ENCODE measurements at places on chromosomes 5 and 9.

- H3K27me3 ChIP-seq, result no peaks in the 10 kb centered on the region
- no peaks in the 10 kb centered on the region for H3K36me3 ChIP-seq
- no peak overlapping the region for H3K4me3 ChIP-seq
- H3K4me1 ChIP-seq, result peaks cover 7% of the 10 kb centered on the region
Observed at GRCh38 chr9:81729135-81729534, 39.8 kb upstream of the TLE1 start.

GRCh38 chr5:8394965-8395364, 526.0 kb downstream of the MTRR start:
- H3K4me3 ChIP-seq, result no peak overlapping the region
- H3K4me1 ChIP-seq, result no peaks in the 10 kb centered on the region

- DNase-seq, result no peak
- H3K27ac ChIP-seq, result no peak overlapping the region
- no peaks in the 10 kb centered on the region for H3K27me3 ChIP-seq
- H3K4me1 ChIP-seq, result no peaks in the 10 kb centered on the region
- no peaks in the 10 kb centered on the region for H3K36me3 ChIP-seq
Observed at GRCh38 chr5:80318212-80318611, 1.6 kb upstream of the SPZ1 start.

GRCh38 chr5:132109494-132110053, 36.0 kb downstream of the CSF2 start:
- no peaks in the 10 kb centered on the region for H3K27me3 ChIP-seq
- no peak overlapping the region for H3K27ac ChIP-seq
- H3K4me1 ChIP-seq, result no peaks in the 10 kb centered on the region
- no peak overlapping the region for H3K4me3 ChIP-seq
- DNase-seq, result no peak
- H3K36me3 ChIP-seq, result no peaks in the 10 kb centered on the region

DNA sequence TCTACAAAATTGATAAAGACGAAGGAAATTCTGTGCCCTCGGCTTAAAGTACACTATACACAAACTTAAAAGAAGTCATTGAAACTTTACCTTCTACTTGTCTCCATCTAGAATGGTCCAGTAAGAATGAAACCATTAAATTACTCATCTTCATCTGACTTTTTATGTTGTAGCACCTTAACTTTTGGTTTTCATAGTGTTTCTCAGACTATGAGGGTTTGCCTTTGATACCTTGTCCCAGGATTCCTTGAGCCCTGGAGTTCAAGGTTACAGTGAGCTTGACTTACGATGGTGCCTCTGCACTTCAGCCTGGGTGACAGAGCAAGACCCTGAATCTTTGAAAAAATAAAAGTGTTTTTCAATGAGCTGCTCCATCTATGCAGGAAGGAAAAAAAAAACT, 132.2 kb downstream of the CDC42SE2 start:
- H3K27ac ChIP-seq, result no peak overlapping the region
- H3K27me3 ChIP-seq, result no peaks in the 10 kb centered on the region

All from sigmoid colon (tissue), 7 donors.